Small intestine (tissue), 16 donors: ENCODE measurements at places on chromosomes 2 and 18.

DNA sequence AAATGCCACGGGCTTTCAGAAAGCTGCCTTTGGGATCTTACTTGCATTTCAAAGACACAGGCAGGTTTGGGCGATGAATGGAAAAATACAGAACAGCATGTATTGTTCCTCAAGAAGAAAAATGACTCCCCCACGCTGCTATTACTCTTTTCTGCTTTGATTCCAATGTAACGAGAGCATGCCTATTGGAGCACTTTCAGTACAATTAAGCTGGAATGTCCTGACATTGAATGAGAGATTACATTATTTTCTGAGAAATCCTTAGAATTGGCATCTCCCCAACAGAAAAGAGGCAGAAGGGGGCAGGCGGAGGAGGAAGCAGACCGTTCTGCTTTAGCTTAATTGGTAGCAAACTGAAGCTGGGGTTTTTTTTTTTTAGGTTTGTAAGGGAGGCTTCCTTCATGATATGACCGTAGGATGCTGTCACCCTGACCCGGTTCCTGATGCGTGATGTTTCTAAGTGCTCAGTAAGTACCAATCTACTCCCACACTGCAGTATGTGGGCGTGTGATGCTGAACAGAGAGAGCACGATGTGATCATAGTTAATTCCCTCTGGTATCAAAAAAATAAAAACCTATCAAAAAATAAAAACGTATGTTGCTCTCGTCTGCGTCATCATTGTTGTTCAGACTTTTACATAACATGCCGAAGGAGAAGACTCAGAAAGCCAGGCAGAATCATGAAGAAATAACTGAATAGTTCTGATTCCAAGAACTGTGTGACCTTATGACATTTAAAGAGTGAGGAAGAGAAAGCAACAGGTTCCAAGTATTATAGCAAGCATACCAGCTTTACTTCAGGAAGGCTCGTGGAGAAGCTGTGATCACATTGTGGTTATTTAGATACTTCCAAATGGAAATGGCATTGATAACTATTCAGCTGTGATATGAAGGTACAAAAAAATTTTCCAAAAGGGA is 40.5 kb downstream of the LONRF2 start:
- no peaks in the 10 kb centered on the region for H3K36me3 ChIP-seq
- peaks cover 2% of the 10 kb centered on the region for H3K27me3 ChIP-seq
- H3K4me3 ChIP-seq, result no peak overlapping the region
- H3K4me1 ChIP-seq, result no peaks in the 10 kb centered on the region
- H3K27ac ChIP-seq, result no peak overlapping the region

DNA sequence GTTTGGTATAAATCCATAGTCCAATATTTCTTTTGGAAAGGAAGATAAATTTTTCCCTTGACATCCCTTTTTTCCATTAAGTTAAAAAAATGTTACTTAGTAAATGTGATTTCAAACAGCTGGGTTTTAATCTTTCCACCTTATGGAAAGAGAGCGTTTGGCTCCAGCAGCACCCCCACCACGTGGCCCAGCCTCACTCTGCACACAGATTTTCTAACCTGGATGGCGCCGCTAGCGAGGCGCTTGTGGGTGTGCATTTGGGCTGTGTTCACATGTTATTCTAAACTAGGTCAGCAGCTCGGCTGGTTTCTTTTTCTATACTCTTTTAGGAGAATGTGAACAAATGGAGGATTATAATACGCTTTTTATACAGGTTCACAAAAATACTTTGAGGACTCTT is 218.0 kb downstream of the LDLRAD4 start:
- H3K27ac ChIP-seq, result peak overlapping the region; percentile 12
- H3K36me3 ChIP-seq, result no peaks in the 10 kb centered on the region
- H3K27me3 ChIP-seq, result no peaks in the 10 kb centered on the region
- no peak for DNase-seq
- H3K4me1 ChIP-seq, result no peaks in the 10 kb centered on the region

- peak; percentile 33 for DNase-seq
- H3K4me1 ChIP-seq, result peaks cover 10% of the 10 kb centered on the region
- H3K4me3 ChIP-seq, result no peak overlapping the region
- H3K27ac ChIP-seq, result no peak overlapping the region
Observed at GRCh38 chr2:238420878-238421694, 5.6 kb upstream of the ASB1 start.

DNA sequence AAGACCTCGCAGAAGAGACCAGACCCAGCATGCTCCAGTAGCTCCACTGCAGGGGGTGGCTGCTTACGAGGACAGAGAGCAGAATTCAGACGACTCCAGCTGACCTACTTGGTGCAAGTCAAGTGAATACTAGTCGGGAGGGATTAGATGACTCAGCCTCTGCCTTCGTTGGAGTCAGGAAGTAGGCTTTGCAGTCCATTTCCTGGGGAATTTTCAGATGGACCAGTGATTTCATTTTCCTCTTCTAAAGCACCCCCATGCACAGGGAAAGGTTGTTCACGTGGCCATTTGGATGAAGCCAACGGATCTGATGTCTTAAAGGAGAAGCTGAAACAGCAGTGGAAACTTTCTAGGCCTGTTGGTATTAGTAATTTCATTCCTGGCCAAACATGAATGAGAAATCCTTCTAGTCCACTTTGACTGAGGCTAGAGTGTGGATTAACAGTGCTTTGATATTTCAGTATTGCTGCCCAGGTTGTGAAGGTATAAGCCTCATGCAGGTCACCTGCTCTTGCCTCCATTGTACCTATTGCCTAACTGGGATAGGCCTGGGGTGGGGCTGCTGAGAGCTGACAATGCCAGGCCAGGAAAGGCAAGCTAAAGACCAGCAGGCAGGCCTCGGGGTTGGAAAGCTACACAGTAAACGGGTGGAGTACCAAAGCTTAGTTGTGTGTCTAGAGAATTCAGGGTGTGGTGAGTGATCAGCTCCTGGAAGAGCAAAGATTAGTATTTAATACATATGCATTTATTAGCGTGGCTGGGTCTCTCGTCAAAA is 117.6 kb upstream of the FOSL2 start:
- peaks cover 3% of the 10 kb centered on the region for H3K36me3 ChIP-seq
- DNase-seq, result peak; percentile 78
- H3K4me1 ChIP-seq, result peaks cover 19% of the 10 kb centered on the region
- H3K27me3 ChIP-seq, result no peaks in the 10 kb centered on the region
- H3K27ac ChIP-seq, result peak overlapping the region; percentile 74
- no peak overlapping the region for H3K4me3 ChIP-seq

- H3K4me3 ChIP-seq, result no peak overlapping the region
- DNase-seq, result no peak
- H3K4me1 ChIP-seq, result no peaks in the 10 kb centered on the region
- H3K27me3 ChIP-seq, result no peaks in the 10 kb centered on the region
- no peak overlapping the region for H3K27ac ChIP-seq
- H3K36me3 ChIP-seq, result no peaks in the 10 kb centered on the region
Observed at GRCh38 chr2:204108781-204109295, 172.3 kb downstream of the ICOS start.

- H3K4me3 ChIP-seq, result no peak overlapping the region
- H3K27me3 ChIP-seq, result no peaks in the 10 kb centered on the region
- no peaks in the 10 kb centered on the region for H3K36me3 ChIP-seq
- no peak for DNase-seq
- H3K27ac ChIP-seq, result no peak overlapping the region
Observed at GRCh38 chr2:1841903-1842791, 97.8 kb upstream of the PXDN start.

GRCh38 chr18:3217948-3218647 is 1.7 kb downstream of the MYOM1 start:
- H3K27ac ChIP-seq, result no peak overlapping the region
- peaks cover 8% of the 10 kb centered on the region for H3K36me3 ChIP-seq
- H3K27me3 ChIP-seq, result no peaks in the 10 kb centered on the region
- H3K4me3 ChIP-seq, result no peak overlapping the region
- DNase-seq, result peak; percentile 97

- H3K36me3 ChIP-seq, result no peaks in the 10 kb centered on the region
- H3K4me1 ChIP-seq, result no peaks in the 10 kb centered on the region
- no peak overlapping the region for H3K4me3 ChIP-seq
Observed at GRCh38 chr2:2757764-2758163, 426.7 kb upstream of the MYT1L start.

DNA sequence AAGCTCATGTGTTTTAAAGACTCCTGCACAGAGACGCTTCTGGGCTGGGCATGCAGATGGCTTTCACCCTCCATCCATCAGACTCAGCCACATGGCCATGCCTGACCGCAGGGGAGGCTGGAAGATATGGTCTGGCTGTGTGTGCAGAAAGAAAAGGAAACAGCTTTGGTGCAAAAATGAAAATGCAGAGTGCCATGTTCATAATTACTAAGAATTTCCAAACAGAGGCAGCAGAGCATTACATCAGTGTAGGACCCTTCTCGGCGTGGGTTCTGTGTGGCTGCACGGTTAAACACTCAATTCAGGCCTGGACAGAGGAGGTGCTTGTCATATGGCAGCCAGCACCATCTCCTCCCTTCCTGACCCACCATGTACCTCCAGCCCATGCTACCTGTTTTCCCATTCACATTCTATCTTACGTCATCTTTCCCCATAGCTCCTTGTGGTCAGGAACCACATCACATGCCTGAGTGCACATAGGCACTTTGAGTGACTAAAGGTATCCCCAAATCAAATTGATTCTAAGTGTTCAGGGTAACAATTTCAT is 200.3 kb upstream of the ID2 start:
- no peaks in the 10 kb centered on the region for H3K36me3 ChIP-seq
- peaks cover 30% of the 10 kb centered on the region for H3K4me1 ChIP-seq
- no peak overlapping the region for H3K27ac ChIP-seq
- DNase-seq, result no peak
- H3K27me3 ChIP-seq, result no peaks in the 10 kb centered on the region
